ENCODE measurements at places on chromosomes 2 and 18. TPM values are rescaled to one million over a fixed set of nuclear protein-coding genes. Genes with fewer than 3 reads are reported as not detected.

CNDP2 gene
- total RNA-seq, result 172 TPM

C2orf81 gene
- total RNA-seq, result 4.6 TPM

- peaks cover 4% of the 10 kb centered on the region for H3K4me1 ChIP-seq
- no peak overlapping the region for H3K4me3 ChIP-seq
- H3K27me3 ChIP-seq, result no peaks in the 10 kb centered on the region
- no peak for DNase-seq
- no peak overlapping the region for H3K27ac ChIP-seq
Observed at GRCh38 chr2:217521820-217522219, 481.0 kb downstream of the TNS1 start.

DNA sequence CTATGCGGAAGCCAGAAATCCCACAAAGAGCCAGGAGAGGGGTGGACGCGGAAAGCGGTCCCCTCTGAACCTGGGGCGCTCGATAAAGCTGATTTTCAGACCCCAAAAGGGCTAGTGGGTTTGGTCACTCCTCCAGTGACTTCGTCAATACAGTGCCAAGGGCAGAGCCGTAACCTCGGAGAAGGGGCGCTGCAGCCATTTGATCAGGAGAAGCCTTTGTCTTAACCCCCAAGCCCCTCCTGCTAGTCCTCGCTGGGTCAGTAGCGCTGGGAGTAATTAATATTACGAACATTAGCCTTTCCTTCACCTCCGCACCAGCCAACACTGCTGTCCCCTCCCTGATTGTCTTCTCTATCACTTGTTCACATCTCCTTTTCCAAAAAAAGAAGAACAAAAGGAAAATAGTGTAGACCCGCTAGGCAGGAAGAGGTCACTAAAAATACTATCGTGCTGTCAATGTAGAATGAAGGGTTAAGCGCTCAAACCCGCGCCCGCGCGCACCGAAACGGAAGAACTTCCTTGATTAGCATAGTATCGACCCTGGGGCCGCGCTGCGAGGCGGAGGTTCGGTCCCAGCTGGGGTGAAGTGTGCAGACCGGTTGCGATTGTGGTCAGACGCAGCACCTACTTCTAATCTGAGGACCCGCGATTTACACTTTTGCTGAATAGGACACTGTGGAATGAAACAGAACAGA lies 63.2 kb upstream of the MAPRE2 start:
- peak; percentile 84 for DNase-seq
- peak overlapping the region; percentile 94 for H3K4me3 ChIP-seq
- H3K27ac ChIP-seq, result no peak overlapping the region
- H3K36me3 ChIP-seq, result no peaks in the 10 kb centered on the region
- peaks cover 18% of the 10 kb centered on the region for H3K4me1 ChIP-seq

DNA sequence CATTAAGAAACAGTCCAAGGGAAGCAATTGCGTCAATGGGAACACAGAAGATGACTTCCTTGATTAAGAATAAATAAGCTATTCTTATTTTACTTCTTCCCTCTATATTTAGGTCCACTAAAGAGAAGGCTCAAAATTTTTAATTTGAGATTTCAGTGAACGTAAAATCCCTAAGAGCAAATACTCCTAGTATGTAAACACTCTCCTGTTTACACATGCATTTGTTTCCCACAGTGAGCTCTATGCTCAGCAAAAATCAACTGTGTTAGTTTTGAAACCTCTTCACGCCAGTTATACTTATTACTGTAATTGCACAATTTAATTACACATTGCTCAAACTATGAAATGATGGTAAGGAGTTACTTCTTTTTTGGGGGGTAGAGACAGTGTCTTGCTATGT lies 8.8 kb downstream of the SLC39A6 start:
- no peaks in the 10 kb centered on the region for H3K4me1 ChIP-seq
- H3K36me3 ChIP-seq, result peaks cover 24% of the 10 kb centered on the region
- H3K27me3 ChIP-seq, result no peaks in the 10 kb centered on the region
- no peak overlapping the region for H3K4me3 ChIP-seq
- H3K27ac ChIP-seq, result no peak overlapping the region

DNA sequence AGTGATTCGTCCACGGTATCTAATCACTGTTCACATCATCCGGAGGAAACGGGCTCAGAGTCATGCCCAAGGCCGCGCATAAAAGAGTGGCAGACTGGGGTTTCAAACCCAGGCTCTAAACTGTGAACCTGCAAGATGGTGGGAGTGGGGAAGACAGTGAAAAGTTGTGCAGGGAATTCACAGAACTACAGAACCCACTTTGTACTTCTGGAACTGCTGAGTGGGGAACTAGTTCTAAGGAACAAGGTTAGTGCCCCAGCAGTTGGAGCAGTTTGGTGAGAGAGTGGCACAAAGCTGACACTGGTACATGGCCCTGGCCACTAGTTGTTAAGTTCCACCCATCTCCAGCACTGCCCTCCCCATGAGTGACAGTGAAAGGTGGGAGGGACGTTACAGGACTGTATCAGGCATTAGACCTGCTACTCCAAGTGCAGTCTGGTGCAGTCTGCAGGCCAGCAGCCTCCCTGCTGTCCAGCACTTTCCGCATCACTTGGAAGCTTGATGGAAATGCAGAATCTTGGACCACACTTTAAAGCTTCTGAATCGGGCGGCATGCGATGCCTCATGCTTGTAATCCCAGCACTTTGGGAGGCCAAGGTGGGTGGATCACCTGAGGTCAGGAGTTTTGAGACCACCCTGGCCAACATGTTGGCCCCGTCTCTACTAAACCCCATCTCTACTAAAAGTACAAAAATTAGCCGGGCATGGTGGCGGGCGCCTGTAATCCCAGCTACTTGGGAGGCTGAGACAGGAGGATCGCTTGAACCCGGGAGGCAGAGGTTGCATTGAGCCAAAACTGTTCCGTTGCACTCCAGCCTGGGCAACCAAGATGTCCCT lies 47.3 kb downstream of the C2orf42 start:
- H3K36me3 ChIP-seq, result no peaks in the 10 kb centered on the region
- peak overlapping the region; percentile 86 for H3K27ac ChIP-seq
- DNase-seq, result peak; percentile 34
- no peaks in the 10 kb centered on the region for H3K27me3 ChIP-seq
- H3K4me3 ChIP-seq, result peak overlapping the region; percentile 43

LINC00305 gene
- not detected for total RNA-seq

GRCh38 chr18:31722369-31722957 lies 38.1 kb upstream of the B4GALT6 start:
- no peak overlapping the region for H3K4me3 ChIP-seq
- DNase-seq, result peak; percentile 92
- H3K27ac ChIP-seq, result no peak overlapping the region
- H3K36me3 ChIP-seq, result no peaks in the 10 kb centered on the region
- H3K27me3 ChIP-seq, result no peaks in the 10 kb centered on the region

DNA sequence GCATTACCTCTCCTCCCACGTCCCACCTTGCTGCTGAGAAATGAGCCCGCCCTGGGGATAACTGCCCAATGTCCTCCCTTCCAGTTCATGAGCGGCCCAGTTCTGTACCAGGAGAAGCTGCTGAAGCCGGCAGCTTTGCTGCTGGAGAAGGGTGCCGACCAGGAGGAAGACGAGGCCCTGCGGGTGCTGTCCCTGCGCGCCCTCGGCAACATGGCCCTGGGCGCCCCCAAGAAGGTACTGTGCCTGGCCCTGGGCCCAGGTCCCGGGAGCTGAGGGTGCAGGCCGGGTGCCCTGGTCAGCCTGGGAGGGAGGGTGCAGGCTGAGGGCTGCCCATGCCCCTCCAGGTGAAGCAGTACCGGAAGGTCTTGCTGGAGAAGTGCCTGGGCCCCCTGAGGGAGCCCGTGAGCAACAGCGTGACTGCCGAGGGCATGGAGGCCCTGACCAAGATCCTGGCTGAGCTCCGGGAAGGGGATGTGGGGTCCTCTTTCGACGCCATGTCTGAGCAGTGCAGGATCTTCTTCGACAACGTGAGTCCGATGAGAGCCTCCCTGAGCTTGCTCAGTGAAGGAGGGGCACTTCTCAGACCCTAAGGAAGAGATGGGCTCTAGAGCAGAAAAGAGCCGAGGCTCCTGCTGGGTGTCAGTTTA lies 25.7 kb downstream of the HJURP start:
- no peak overlapping the region for H3K4me3 ChIP-seq
- no peaks in the 10 kb centered on the region for H3K36me3 ChIP-seq
- H3K27me3 ChIP-seq, result no peaks in the 10 kb centered on the region
- DNase-seq, result no peak
- H3K27ac ChIP-seq, result no peak overlapping the region

PCBP1 gene
- 212 TPM for total RNA-seq

GRCh38 chr18:48453330-48454066 lies 44.3 kb upstream of the ZBTB7C start:
- no peak overlapping the region for H3K4me3 ChIP-seq
- H3K4me1 ChIP-seq, result no peaks in the 10 kb centered on the region
- DNase-seq, result no peak
- H3K27ac ChIP-seq, result no peak overlapping the region
- no peaks in the 10 kb centered on the region for H3K36me3 ChIP-seq

ALPG gene
- total RNA-seq, result 2.5 TPM

DNA sequence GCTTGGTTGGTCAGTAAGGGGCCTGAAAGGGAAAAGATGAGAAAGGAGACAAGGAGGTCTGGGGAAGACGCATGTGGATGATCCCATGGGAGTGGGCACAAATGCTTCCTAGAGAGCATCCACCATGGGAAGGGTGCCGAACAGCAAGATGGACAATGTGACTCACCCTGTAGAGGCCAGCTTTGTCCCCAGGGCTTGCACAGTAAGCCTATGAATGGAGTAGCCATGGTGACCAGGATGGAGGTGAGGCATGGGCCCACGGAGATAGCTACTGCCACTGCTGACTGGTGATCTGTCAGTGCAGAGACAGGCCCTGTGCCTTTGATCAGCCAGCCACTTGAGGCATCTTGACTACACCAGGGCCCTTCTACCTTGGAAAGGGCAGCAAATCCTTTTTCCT lies 172.6 kb downstream of the HAUS1 start:
- no peak overlapping the region for H3K27ac ChIP-seq
- H3K27me3 ChIP-seq, result no peaks in the 10 kb centered on the region

DNA sequence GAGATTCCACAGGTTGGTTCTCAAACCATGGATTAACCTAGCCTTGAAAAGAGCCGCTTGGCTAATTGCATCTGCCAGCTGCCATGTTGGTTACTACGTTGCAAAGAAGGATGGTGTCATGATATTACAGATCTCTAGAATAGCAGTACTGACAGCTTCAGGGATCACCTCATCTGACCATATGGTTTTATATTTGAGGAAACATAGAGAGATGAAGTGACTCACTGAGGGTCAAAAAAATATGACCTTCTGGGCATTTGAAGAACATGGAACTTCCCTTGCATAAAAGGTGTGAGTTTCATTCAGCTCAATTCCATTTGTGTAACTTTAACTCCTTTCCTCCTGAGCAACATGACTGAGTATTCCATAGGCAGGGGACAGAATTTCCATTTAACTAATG lies 242.3 kb downstream of the SETBP1 start:
- H3K4me1 ChIP-seq, result 0 out of 2 replicates have a peak, but pooled peaks cover 4% of the 10 kb centered on the region
- H3K27ac ChIP-seq, result no peak overlapping the region
- H3K36me3 ChIP-seq, result no peaks in the 10 kb centered on the region
- no peaks in the 10 kb centered on the region for H3K27me3 ChIP-seq
- DNase-seq, result no peak

LRRTM1 gene
- total RNA-seq, result 1.3 TPM

- DNase-seq, result no peak
- H3K4me1 ChIP-seq, result peaks cover 6% of the 10 kb centered on the region
- no peak overlapping the region for H3K4me3 ChIP-seq
- no peak overlapping the region for H3K27ac ChIP-seq
Observed at GRCh38 chr18:825891-826585, 14.0 kb upstream of the YES1 start.

OBSL1 gene
- 164 TPM for total RNA-seq

SLC4A5 gene
- 0.24 TPM for total RNA-seq

ATOH8 gene
- total RNA-seq, result 0.62 TPM

HOXD11 gene
- total RNA-seq, result not detected

- peaks cover 79% of the 10 kb centered on the region for H3K27me3 ChIP-seq
- no peak overlapping the region for H3K27ac ChIP-seq
- H3K4me1 ChIP-seq, result peaks cover 17% of the 10 kb centered on the region
- H3K36me3 ChIP-seq, result no peaks in the 10 kb centered on the region
- DNase-seq, result peak; percentile 94
- peak overlapping the region; percentile 82 for H3K4me3 ChIP-seq
Observed at GRCh38 chr2:27264753-27265535, 2.1 kb upstream of the SLC30A3 start.

GRCh38 chr2:149357058-149357457 lies 26.7 kb downstream of the LYPD6 start:
- no peak overlapping the region for H3K4me3 ChIP-seq
- peaks cover 16% of the 10 kb centered on the region for H3K4me1 ChIP-seq
- DNase-seq, result no peak
- no peaks in the 10 kb centered on the region for H3K36me3 ChIP-seq
- H3K27me3 ChIP-seq, result no peaks in the 10 kb centered on the region

EIF2AK2 gene
- total RNA-seq, result 35.5 TPM

Measured in GM23338 (cell line).